RCC 7860 (cell line): ENCODE measurements at places on chromosomes 16 and 17.

GRCh38 chr17:14775731-14776492, 475.0 kb downstream of the HS3ST3B1 start:
- no peak for DNase-seq

DNA sequence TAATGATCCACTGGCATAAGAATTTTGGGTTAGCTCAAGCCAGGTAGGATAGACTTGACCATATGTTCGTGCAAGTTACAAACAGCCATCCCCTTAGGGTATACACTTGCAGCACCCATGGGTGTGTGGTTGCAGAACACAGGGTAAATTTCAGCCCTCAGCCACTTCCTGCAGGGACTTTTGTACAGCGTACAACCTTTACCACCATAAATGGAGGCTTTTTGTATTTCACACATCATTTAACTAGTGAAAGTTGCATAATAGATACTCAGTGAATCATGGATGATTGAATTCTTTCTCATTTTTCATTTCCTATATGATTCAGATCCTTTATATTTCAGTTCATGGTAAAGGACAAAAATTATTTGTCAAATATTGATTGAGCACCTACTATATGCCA, 473.9 kb downstream of the CDH13 start:
- no peak for DNase-seq

DNA sequence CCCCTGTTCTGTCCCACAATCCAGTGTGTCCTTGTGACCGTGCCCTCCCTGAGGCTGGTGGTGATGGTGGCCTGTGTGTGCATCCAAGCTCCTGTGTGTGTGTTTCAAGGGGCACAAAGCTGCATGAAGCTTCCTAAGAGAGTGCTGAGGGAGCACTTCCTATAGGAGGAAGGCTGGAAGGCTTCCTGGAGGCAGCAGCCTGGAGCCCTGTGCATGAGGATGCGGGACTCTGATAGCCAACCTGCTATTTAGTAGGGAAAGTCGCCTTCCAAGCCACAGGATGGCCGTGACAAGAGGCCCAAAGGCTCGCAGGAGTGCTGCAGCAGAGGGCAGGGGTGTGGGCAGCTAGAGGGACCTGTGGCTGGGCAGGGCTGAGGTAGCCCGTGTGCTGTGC, 8.3 kb downstream of the MYO15B start:
- DNase-seq = no peak

DNA sequence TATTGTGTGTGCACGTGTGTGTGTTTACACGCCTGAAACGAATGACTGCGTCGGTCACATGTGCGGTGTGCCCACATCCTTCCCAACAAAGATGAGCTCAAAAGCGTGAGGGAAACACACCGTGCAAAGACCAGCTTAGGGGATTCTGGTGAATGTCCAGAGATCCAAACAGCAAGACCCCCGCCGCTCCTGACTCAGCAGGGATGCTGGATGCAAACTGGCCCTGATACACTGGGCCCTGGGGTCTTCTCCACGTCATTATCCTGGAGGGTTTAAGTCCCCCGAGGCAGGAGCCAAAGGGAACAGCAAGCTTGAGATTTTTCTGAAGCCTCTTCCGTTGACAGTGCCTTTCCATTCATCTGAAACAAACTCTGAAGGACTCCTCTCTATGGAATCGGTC, 59.2 kb downstream of the TBC1D16 start:
- DNase-seq = no peak

DNA sequence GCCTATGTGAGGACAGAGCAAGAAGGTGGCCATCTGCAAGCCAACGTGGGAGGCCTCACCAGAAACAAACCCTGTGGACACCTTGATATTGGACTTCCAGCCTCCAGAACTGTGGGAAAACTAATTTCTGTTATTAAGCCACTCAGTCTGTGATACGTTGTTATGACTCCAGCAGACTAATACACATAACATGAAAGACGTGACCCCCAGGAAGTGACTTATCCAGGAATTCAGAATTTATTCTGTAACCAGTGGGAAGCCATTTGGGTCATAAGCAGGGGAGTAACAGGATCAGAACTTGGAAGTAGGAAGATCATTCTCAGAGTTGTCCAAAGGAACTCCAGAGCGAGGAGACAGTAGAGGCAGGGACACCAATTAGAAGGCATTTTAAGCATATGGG, 12.5 kb upstream of the GINS3 start:
- DNase-seq = no peak

- DNase-seq = peak; percentile 35
These were observed 475.9 kb upstream of the CCL2 start for GRCh38 chr17:33779234-33779591.

- DNase-seq = no peak
These were observed 11.0 kb upstream of the KRT17 start for GRCh38 chr17:41635121-41636097.

DNA sequence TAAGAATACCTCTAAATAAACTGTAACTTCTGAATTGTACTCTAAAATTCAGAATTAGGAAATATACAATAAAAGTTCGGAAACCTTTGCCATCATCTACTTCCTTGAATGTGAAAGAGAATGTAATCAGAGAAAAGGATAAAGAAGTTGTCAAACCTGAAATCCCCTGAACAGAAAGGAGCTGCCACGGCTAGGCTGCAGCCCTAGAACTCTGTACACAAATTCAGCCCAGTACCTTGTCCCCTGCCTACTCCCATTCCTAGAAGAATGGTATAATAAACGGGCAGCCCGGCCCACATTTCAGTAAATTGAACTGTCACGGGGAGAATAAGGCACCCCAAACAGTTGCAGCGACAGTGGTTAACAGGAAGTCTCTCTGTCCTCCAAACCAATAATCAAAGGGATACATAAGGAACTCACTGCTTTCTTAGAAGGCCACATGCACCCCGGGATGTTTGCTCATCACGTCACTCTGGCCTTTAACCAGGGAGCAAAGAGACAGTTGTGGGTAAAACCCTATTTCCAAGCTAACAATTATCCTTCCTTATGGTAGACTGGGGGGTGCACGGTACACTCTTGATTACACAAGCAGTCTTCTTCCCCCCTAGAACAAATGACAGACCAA, 24.3 kb upstream of the RFFL start:
- DNase-seq = no peak

- no peak for DNase-seq
These were observed 10.4 kb downstream of the VPS53 start for GRCh38 chr17:704111-704864.

- no peak for DNase-seq
These were observed 7.0 kb upstream of the ZNF652 start for GRCh38 chr17:49369089-49369488.

DNA sequence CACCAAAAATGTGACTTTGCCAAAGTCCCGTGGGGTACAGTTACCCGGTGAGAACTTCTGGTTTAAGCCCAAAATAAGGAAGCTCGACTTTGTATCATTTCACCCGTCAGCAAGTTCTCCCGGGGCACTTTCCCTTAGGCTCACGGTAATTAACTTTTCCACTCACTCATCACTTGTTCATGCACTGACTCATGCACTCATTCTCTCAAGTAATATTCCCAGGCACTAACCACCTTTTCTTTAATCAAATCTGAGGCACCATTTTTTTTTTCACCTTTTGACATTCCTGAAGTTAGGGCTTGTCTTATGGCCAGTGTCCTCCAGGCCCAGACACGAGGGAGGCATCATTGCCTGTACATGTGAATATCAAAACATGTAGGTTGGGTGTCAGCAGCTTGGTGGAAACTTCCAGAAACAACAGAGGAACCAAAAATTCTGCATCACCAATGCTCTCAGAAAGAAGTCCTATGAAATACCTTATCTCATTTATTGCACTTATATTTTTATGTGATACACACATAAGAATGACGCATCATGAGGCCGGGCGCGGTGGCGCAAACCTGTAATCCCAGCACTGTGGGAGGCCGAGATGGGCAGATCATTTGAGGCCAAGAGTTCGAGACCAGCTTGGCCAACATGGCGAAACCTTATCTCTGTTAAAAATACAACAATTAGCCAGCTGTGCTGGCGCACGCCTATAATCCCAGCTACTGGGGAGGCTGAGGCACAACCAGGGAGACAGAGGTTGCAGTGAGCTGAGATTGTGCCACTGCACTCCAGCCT, 36.1 kb upstream of the ATP2C2 start:
- DNase-seq = peak; percentile 14

GRCh38 chr16:13852827-13853226, 67.1 kb upstream of the ERCC4 start:
- no peak for DNase-seq

DNA sequence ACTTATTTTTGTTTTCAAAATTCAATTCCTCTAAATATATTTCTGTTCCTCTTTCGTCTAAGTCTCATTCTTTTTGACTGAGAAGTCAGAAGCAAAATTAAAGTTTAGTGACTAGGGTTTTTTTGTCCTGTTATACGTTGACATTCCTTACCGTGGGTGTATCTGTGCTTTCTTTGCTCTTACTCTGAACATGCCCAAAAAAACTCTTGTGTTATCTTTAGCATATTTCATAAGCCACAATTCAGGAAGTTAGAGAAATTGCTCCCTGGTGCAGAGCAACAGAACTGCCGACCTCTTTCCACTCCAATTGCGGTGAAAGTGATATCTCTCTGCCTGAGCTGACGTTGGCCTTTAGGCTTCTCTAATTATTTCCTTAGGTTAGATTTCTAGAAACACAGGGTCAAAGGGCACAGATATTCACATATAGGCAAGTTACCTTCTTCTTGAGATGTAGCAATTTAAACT, 65.7 kb downstream of the CENPV start:
- peak; percentile 50 for DNase-seq

DNA sequence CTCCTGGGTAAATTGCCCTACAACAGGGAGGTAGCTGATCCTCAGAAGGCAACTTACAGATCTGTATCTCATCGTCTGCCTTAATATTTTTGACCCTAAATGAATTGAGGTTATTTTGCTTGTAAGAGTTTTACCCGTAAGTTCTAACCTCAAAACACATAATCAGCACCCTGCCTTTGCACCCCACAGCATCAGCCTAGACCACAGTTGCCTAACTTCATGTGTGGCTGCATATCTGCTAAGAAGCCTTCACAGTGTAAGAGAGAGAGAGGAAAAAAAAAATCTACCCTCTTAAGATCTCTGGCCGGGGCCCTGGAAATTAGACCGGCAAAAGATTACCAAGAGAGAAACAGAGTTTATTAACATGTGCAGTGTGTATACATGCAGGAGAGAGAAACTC, 76.9 kb downstream of the ARHGAP44 start:
- no peak for DNase-seq

DNA sequence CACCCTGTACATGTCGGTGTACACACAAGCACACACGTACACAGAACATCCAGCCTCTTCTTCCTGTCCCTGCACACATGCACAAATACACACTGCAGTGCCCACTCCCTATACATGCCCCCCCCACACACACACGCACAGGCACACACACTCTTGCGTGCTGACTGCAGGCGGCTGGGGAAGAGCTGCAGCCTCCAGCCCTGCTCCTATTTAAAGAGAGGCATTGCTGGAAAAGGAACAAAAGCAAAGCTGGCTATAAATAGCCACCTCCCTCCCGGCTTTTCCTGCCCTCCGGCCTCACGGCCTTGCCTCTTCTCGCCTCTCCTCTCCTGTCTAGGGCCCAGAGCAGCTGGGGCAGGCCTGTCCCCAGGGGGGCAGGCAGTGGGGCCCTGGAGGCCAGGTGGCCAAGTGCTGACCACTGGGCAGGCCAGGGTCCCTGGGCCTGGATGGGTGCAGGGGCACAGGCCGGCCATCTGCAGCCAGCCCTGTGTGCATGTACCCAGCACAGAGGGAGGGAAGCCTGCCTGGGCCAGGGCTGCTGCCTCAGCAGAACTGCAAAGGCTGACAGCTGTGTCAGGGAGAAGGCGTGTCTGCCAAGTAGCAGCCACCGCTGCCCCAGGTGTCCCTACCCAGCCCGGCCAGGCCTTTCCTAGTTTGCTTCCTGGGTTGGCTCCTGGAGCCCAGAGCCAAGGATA, 25.4 kb downstream of the RTN4RL1 start:
- DNase-seq = no peak

DNA sequence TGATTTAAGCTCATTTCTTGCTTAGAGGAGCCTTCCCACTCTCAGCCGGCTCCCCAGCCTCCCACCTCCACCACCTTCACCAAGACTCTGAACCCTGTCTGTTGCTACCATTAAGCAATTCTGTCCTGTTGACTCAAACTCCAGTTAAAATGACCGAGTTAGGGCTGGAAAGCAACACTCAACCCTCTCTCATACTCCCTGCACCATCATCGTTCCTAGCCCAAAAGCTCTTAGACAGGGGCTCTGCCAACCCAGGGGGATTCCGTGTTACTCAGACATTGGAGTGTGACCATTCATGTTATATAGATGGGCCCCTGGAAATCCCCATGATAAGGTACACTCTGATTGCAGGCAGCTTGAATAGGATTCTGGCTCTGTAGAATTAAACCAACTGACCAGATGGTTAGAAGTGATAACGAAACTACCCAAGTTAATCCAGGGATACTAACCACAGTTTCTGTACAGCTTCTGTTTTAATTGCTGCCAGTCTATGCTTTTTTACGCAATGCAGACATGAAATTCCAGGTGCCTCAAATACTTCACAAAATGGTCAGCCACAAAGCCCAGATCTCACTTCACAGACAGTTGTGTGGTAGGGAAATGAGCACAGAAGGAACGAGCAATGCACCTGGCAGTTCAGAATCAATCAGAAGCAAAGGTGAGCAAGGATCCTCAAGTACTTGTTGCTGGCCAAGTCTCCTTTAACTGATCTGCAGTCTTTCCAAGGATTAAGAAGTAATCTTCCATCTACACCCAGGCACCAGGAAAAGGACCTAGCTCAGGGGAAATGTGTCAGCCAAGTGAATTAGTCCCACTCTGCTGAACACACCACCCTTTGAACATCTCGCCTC, 2.1 kb downstream of the SSTR2 start:
- DNase-seq = peak; percentile 39

GRCh38 chr16:1156055-1156982, 3.4 kb downstream of the CACNA1H start:
- no peak for DNase-seq
